ENCODE measurements at places on chromosomes 16 and 17.

- DNase-seq, result no peak
Measured at GRCh38 chr17:42692489-42692888, 10.2 kb downstream of the CNTNAP1 start.

DNA sequence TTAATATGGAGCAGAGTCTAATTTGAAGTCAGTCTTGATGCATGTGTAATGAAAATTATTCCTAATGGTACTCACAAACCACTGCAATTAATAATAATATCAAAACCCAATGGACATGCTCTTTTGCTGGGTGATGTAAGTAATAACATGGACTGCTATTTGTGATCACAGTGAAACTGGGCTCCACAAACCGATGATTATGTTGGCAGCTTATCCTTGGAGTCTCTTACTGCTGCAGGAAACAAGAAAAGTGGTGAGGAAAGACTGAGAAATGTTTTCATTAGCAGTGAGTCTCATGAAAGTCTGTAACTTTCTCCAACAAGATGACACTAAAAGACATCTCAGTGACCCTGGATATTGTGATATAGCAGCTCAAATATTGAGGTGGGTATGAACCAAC lies 45.2 kb downstream of the TMEM100 start:
- no peak for DNase-seq

DNA sequence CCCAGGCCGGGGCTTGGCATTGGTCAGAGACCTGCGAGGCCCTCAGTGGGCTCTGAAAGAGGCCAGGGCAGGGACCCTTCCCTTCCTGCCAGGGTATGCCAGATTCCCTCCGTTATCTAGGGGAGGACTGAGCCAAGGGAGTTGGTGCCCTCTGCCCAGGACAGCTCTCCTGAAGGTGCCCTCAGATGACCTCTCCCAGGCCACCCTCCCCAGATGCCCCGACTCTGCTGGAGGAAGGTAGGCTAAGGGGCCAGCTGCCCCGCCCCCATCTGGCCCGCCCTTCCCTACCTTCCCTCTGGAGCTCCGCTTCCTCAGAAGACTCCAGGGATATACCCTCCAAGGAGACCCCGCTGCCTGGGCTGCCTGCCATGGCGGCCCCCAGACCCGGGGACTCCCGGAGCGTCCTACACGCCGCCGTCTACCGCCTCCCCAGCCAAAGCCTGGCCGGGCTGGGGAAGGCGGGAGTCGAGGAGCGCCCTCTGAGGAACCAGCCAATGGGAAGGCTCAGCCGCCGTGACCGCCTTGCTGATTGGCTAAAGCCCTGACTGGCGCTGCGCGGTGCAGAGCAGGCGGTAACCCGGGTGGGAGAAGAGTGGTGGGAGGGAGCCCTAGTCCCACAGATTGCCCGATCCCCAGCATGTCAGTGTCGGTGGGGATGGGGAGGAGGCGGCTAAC lies 7.0 kb downstream of the MPP2 start:
- peak; percentile 97 for DNase-seq

- no peak for DNase-seq
Measured at GRCh38 chr16:77322757-77323156, 112.1 kb downstream of the ADAMTS18 start.

DNA sequence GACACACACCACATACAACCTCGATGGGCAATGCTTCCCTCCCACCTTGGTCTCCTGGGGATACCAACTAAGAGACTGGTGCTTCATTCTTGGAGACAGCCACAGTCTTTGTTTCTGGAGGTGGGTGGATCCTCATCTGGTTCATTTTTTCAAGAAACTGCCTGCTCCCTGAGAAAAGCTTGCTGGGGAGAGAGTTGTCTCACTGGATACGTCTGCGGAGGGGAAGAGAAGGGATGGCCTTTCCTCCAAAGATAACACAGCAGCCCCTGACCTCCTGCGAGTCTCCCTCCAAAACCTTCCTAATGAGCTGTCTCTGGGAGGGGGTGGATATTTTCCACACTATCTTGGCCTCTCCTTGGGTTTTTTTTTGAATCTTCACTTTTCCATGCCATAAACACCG lies 221.2 kb downstream of the SOX9 start:
- DNase-seq, result no peak

DNA sequence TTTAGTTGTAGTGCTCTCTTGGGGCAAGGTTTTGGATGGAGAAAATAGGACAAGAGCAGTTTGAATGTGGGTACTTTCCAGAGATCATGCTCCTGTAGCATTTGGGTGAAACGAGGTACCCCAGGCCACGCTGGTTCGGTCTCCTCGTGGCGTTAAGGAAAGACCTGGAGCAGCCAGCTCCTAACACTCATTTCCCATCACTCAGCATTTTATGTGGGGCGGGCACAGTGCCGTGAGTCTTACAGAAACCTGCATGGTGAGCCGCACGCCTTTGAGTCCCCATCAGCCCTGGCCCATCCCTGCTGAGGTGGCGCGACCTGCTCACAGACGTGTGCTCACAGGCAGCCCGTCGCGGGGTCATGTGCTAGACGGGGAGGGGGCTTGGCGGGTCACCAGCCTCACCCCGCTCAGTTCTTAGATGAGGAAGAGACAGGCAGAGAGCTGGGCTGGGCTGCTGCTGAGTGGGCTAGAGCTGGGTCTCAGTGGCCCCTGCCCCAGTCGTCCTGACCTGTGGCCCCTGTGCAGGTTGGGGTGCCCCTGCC lies 37.3 kb downstream of the TBCD start:
- no peak for DNase-seq

DNA sequence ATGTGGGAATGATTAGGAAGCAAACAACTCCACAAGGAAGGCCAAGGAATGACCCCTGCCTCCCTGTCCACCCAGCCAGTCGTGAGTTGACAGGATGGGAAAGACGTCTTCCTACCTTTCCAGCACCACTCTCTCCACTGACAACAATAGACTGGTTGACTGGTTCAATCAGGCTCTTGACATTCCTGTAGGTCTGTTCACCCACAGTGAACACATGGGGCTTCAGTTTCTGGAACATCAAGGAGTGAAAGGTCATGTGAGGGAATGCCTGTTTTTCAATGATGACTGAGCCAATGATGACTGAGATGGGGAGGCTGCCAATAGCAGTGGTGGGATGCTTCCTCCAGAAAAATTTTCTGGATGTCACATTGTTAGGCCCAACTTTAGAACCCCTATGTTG lies 9.6 kb downstream of the MYO19 start:
- no peak for DNase-seq

DNA sequence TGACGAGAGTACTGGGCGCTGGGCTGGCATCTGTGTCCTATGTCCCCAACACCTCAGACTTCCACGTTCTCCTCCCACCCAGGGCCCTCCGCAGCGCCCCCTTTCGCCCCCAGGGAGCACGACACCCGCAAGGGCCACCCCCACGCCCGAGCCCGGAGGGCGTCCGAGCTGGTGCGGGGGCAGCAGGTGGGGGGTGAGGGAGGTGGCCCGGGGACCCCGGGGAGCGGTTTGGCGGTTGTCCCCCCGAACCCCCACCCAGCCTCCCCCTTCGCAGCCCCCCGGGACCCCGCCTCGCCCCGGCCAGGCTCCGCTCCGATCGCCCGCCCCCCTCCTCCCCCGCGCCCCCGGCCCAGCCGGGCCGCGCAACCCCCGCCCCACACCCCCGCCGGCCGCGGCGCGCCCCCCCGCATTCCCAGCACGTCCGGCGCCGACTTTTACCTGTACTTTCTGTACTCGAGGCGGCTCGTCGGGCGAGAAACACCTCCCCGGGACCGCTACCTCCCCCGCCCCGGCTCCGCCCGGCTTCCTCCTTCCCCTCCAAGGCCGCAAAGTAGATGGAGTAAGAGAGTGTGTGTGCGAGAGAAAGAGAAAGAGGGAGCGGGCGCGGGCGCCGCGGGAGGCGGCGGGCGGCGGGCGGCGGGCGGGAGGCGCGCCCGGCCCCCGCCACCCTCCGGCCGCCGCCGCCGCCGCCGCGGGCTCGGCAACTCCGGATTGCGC lies 901 bp downstream of the CDYL2 start:
- DNase-seq, result no peak

GRCh38 chr16:78770353-78771091 lies 671.1 kb downstream of the WWOX start:
- DNase-seq, result peak; percentile 78

GRCh38 chr17:68437979-68438822 lies 19.1 kb downstream of the WIPI1 start:
- no peak for DNase-seq

GRCh38 chr17:81553018-81553615 lies 964 bp upstream of the FAAP100 start:
- DNase-seq, result peak; percentile 81

- no peak for DNase-seq
Measured at GRCh38 chr17:66436631-66437030, 134.2 kb downstream of the PRKCA start.

DNA sequence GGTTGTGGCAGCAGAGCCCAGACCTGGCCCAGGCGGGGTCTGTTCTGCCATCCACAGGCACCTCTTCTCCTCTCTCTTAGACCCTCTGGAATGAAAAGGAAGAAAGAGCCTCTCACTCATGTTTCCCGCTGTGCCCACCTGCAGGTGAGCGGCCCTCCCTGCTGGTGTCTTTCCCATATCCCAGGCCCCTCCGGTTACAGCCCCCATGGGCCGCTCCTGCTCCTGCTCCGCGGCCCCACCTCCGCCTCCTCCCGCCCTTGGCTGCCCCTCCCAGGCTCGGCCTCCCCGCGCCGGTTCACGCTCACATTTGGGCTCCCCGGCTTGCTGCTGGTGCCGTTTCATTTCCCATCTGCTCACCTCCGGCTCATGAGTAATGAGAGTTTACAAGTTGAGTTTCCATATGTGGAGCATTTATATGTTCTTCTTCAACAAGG lies 98.7 kb upstream of the SDK2 start:
- DNase-seq, result no peak

GRCh38 chr16:66091471-66091891 lies 275.0 kb upstream of the CDH5 start:
- DNase-seq, result no peak

GRCh38 chr17:15462976-15463772 lies 4.2 kb downstream of the CDRT4 start:
- no peak for DNase-seq

- DNase-seq, result no peak
Measured at GRCh38 chr17:77436058-77436442, 295.3 kb downstream of the SEC14L1 start.

DNA sequence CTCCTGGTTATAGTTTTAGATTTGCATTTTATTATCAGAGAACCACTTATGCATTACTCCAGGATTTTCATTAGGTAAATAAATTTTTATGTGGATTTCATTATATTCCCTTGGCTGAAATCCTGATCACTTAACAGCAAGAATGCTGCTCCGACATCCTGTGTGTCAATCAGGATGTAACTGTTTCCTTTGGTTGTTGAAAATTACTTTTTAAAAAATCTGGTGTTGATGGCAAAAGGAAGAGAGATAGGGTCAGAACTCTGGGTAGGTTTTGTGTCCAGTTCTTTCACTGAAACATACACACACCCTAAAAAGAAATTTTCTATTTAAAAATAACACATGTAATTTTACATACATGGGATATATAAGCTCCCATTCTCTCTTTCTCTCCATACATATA lies 30.9 kb downstream of the ZNF423 start:
- no peak for DNase-seq

DNA sequence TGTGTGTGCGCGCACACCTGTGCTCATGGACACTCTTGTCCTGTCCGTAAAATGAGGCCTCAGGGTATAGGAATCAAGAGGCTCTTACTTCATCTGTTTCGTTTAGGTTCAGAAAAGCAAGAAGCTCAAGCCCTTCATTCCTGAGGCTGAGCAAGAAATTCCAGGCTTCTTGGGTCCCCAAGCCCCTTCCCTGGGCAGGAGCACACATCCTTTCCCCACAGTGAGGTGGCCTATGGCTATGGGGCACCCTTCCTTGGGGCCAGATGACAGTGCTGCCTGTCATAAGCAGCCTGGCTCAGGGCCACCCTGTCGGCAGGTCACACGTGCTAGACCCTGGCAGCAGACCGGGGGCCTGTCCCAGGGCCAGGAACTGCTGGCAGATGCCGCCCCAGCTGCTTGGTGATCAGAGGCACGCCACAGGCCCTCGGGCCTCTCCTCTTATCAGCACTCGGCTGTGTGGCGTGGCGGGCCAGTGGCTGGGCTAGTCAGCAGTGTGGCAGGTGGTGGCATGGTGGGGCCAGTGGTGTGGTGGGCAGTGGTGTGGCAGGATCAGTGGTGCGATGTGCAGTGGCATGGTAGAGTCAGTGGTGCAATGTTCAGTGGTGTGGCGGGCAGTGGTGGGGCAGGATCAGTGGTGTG lies 50.2 kb downstream of the NKD1 start:
- no peak for DNase-seq

GRCh38 chr17:82922646-82923045 lies 82.8 kb upstream of the ZNF750 start:
- no peak for DNase-seq

- no peak for DNase-seq
Measured at GRCh38 chr17:79826204-79826680, 13.0 kb downstream of the CBX4 start.

DNA sequence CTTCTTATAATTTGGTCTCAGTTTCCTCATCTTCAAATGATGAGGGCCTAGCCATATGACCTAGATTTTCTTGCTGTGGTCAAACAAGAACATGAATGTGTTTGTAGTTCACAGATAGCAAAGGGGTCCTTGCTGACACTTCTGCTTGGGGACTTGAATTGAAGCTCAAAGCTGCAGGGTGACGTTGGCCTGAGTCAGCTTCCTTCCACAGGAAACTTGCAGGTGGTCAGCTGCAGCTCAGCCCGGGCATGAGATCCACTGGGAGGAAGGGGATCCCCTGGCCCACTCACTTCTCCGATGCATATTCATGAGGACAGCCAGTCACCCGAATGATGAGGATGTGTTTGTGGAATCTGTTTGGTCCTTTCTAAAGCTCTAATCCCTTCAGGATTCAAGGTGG lies 42.6 kb upstream of the AXIN2 start:
- no peak for DNase-seq
